ENCODE measurements at places on chromosomes 13 and 19.

DNA sequence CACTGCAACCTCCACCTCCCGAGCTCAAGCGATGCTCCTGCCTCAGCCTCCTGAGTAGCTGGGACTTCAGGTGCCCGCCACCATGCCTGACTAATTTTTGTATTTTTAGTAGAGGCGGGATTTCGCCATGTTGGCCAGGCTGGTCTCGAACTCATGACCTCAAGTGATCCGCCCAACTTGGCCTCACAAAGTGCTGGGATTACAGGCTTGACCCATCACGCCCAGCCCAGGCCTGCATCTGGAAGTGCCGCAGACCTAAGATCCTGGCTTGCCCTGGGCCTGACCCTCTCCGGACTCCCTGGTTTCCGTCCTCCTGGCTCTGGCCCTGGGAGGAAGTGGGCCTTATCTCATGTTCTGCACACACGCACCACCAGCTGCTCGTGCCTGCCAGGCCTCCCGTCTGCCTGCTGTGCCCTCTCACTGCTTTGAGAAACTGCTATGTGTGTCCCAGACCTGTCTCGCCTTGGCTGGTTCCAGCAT, 4.7 kb upstream of the PTGIR start:
- no peak for DNase-seq

GRCh38 chr13:44380404-44381165, 7.0 kb downstream of the SERP2 start:
- no peak for DNase-seq

- DNase-seq = no peak
Measured at GRCh38 chr19:35207391-35207871, 21.1 kb downstream of the FAM187B start.

- no peak for DNase-seq
Measured at GRCh38 chr13:99601535-99601934, 100.3 kb downstream of the TM9SF2 start.

- DNase-seq = no peak
Measured at GRCh38 chr13:72316716-72317115, 410.7 kb downstream of the MZT1 start.

GRCh38 chr19:18280247-18281081, 958 bp downstream of the JUND start:
- DNase-seq = peak; percentile 83

DNA sequence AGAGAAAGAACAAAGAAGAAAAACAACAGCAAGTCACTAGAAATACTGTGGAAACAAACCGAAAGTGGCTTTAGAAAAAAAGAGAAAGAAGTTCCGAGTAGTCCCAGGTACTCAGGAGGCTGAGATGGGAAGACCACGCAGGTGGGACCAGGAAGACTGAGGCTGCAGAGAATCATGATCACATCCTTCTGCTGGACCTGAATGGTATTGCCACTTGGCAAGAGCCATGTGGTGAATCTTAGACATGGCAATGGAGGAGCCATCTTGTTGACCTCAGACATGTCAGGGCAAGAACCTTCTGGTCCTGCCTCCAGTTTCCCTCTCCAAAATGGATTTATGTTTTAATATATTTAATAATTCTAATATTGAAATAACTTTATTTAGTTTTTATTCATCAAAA, 37.4 kb upstream of the ZNF724 start:
- no peak for DNase-seq

DNA sequence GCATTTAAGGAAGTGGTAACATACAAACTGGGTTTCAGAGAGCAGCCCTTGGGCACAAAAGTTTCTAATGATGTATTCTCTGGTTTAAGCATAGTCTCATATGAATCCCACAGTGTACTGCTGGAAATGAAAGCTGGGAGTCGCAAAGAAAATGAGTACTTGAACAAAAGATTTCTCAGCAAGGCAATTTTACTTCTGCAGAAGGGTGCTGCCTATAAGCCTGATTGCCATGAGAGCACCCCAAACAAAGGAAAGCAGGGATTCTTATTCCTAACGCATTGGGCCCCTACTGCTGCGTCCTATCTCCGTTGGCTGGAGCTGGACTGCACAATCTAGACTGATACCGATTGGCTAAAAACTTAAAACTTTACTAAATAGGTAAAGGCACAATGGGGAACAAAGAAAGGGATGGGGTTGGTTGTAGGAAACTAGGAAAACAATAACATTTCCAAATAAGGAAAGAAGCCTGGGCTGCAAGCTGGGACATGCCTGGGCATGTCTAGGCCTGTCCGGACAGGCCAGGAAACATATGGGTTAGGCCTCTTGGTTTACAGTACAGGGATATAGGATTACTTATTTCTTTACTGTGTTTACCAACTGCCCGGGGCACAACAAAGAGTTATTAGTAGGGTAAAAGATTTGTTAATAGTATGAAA, 27.4 kb upstream of the VN1R4 start:
- DNase-seq = no peak

DNA sequence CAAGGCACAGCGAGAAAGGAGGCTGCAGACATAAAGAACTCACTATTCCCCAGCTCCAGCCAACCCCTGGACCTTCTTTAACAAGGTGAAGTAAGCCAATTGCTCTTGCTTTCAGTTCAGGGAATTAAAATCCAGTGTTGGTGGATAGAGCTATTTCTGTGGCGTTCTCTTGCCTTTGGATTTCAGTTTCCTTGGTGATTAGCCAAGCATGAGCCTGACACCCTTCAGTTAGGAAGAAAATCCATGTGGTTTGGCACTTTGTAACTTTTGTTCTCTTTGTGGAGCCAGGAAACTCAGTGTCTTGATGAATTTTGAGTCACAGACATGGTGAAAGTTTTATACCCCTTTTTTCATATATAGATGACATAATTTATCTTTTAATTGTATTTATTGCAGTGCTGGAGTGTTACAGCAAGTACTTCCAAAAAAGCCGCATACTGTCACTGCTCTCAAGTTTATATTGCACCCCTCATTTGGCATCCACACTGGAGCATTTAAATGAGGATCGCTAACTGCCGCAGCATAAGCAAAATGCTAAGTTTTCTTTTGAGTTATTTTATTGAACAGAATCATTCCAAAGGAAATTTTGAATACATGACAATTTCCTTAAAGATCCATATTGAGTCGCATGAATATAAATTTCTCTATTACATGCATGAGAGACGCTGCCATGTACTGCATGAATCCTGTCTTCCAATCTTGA, 406.8 kb downstream of the MYO16 start:
- no peak for DNase-seq

DNA sequence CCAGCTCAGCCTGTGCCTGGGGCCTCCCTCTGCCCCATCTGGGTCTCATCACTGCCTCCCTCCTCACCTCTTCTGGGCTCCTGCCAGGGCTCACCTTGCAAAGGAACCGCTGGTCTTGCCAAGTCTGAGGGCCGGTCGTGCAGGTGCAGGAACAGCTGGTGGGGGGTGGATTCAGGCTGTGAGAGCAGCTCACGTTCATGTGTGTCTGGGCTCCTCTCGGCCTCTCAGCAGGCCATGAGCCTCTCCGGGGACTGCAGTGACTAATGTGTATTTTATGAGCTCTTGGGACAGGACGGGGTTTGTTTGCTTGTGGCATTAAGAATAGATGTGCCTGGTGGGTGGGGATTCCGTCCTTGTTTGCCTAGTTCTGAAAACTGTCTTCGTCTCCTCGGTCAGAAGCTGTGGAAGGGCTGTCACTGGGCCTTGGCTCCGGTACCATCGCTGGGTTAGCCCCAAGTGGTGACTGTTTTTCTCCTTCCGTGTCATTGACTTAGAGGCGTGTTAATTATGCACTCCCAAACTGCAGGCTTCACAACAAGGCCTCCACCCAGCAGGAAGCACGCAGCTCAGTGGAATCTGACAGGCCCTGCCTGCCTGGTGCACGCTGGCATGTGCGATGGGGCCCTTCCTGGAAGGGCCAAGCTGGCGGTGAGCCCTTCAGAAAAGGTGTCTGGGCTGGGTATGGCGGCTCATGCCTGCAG, 77.6 kb downstream of the KDM4B start:
- DNase-seq = peak; percentile 86

- no peak for DNase-seq
Measured at GRCh38 chr13:25732111-25732865, 319.5 kb downstream of the SHISA2 start.

DNA sequence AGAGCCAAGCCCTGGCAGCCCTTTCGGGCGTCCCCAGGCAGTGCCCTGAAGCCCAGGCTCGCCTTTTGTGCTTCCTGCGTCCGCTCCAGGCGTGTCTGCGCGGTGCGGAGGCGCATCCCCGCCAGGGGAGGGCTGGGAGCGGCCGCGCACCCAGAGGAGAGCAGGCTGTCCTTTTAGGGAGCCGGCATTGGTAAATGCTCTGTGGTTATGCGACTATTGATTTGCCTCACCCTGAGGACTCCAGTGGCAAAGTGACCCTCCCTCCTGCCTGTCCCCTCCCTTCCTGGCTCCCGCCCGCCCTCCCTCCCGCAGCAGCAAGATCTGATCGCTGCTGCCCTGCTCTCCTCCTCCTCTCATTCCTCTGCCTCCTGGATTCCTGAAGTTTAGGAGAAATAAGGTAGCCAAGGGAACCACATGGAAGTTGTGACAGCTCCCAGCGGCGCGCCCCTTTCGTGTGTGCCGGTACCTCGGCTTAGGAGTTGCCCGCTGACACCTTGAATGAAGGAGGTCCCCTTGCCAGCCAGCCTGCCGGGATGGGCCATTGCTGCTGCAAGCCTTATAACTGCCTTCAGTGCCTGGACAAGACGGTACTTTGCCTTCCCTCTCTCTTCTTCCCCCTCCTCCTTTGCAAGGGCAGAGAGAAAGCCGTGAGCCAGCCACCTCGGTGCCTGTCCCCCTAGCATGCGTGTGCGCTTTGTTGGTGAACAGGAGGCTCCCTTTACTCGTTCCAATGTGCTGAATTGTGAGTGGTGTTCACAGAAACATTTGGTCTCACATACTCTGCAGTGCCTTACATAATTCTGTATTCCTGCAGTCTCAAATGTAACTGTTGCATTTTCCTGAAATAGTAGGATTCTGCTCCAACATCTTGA, 166.9 kb downstream of the SLC7A1 start:
- no peak for DNase-seq

DNA sequence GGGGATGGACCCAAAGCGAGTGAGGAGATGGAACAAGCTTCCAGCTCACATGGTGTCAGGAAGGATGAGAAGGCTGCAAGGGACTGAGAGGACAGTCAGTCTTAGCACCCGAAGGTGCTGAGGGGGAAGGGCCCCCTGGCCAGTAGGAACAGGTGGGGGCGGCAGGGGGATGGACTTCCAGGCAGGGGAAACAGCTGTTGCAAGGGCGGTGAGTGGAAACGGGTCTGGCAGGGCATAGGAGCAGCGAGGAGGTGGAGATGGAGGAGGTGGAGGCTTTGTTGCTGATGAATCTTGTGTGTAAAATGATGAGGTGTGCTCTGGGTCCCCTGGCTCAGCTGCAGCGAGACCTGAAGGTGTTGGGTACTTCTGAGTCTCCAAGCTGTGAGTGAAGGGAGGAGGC, 1.2 kb downstream of the MAP1S start:
- no peak for DNase-seq

DNA sequence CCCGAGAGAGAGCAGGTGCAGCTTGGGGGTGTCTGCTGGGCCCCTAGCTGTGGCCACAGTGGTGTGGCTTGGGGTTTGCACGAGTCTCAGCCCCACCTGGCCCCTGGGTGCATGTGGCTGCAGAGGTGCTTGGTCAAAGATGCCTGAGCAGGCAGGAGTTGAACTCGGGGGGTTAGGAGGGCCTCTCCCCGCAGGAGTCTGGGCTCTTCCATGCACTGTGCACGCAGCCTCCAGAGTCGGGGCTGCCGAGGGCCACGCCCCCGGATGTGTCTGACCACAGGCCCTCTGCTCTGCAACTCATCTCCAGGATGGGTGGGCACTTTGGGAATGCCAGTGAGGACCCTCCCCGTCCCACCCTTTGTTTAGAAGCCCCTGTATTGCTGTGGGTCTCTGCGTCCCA, 91.5 kb upstream of the MCF2L start:
- no peak for DNase-seq

- no peak for DNase-seq
Measured at GRCh38 chr13:40070357-40070756, 414.9 kb downstream of the COG6 start.

DNA sequence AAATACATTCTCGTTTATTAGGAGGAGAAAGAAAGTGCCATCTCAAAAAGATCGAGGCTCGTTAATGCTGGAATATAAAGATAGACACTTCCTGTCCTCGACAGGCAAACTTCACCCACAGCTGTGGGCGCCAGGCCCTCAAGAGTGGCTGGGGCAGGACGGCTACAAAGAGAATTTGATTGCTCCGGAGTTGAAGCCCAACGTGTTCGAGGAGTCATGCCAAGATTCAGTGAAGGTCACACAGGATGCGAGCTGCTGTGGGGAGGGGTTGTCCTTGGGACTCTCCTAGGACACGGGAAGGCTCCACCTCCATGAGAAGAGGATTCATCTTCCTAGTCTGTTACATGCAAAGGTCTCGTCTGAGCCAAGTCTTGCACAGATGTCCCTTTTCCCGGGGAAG, 16.3 kb upstream of the PTPRS start:
- no peak for DNase-seq

- DNase-seq = no peak
Measured at GRCh38 chr13:60026286-60026685, 137.4 kb downstream of the DIAPH3 start.

DNA sequence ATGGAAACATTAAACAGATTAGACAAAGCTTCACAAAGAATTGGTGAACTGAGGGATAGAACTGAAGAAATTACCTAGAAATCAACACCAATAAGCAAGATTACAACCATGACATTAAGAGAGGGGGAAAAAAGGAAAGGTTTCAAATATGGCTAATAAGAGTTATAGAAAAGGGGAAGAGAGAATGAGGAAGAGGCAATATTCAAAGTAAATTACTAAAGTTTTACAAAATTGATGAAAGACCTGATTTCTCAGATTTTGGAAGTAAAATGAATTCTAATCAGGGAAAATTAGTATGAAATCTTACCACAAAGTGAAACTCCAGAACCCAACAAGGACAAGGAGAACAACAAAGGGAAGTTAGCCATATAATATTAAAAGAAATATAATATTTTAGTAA, 187.4 kb downstream of the NBEA start:
- no peak for DNase-seq

- no peak for DNase-seq
Measured at GRCh38 chr13:28485996-28486543, 8.9 kb downstream of the FLT1 start.

DNA sequence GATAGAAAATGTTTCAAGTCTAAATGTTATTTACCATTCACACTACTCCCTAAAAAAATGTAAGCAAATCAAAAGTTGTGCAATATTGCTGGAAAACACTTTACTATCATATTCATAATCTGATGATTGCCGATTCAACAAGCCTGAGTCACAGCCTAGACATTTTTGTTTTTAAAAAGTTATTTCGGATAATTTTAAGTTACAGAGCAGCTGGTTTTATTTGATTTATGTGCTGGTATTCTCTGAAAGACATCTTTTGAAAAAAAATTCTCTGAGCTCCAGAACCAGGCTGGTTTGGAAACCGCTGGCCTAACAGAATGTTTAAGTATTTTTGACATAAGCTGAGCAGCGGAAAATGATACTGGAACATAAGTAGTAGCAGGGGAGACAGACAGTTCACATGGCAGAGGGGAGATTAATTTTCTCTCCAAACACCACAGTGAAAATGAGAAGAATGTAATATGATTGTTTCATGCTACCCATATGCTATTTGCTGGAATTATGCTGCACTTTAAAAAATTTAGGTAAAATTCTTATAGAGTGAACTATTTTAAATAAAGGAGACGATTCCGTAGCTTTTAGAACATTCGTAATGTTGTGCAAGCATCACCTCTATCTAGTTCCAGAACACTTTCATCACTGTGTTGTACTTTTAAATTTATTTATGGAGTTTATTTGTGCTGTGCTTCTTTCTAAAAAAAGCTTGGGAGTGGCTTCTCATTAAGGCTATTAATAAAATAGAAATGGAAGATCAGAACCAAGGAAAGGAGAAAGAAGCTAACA, 36.1 kb downstream of the TBC1D4 start:
- no peak for DNase-seq

GRCh38 chr19:50000038-50000840, 24.9 kb downstream of the VRK3 start:
- DNase-seq = no peak

- DNase-seq = no peak
Measured at GRCh38 chr13:76925115-76925514, 23.2 kb upstream of the ACOD1 start.
